ENCODE measurements at places on chromosomes 12 and 14.
A peak's percentile ranks its signal among the peaks of the same experiment; 100 is the strongest.

- no peak for DNase-seq
These were observed 196.1 kb upstream of the ABCD2 start for GRCh38 chr12:39815746-39816145.

DNA sequence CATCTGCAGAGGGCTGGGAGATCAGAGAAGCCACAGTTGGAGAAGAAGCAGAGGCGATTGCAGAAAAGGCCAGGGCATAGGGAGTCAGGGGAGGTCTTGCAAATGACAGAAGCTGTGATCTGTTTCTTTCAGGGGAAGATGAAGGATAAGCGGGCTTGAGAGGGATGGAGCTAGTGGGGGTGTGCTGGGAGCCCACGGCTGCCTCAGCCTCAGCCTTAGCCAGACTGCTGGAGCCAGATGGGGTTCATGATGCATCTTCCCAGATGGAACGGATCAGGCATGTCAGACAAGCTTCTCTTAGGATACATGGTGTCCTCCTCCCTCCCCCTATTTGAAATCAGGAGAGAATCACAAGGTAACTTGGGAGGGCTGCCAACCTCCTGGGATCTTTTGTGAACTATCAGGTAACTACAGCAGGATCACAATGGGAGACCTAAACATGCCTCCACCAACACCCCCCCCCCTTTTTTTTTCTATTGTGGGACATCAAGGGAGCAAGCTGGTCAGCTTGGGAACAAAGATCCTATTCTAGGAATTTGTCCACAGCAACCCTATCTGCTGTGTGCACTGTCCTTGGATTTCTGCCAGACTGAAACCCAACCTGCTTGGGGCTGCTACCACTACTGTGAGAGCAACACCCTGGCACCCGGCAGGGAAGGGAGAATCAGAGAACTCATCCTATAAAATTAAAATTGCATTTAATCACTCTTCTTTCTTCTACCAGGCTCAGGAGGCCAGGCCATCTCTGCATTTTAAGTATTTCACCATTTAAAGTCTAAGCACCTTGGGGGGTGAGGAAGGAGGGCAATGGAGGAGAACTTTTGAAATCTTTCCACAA, 10.7 kb upstream of the ATP2A2 start:
- no peak for DNase-seq

DNA sequence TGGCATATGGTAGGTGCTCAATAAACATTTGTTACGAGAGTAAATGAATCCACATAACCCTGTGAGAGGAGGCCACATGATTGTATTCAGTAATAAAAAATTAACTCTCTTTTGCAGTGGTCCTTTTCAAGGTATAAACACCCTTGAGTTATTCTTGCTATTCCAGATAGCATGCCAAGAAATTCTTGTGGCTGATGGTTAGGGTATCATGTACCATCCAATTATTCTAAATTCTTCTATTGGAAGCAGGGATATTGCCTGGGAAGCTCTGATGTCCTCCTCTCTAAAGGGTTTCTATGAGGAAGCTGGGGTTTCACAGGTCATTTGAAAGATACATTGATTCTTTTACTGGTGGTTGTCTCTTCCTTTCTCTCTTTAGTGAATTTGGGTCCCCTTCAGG, 10.1 kb downstream of the AKAP6 start:
- DNase-seq, result no peak

GRCh38 chr14:95452176-95452892, 64.1 kb downstream of the SYNE3 start:
- no peak for DNase-seq

DNA sequence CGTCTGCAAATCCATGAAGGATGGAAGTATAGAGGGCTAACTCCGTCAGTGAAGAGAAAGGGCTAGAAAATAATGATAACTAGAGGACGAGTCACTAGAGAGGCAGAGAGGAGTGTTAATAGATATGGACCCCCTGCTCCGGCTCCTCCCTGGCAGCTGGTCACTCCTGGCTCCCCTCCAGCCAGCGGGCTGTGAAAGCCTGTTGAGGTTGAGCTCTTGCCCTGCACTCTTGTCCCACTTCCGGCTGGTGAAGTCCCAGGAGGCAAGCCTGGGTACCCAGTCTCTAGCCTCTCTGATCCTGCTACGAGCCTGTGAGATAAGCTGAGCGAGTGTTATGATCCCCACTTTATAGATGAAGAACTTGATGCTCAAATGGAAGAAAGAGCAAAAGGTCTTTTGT, 90.3 kb downstream of the RFX4 start:
- no peak for DNase-seq

DNA sequence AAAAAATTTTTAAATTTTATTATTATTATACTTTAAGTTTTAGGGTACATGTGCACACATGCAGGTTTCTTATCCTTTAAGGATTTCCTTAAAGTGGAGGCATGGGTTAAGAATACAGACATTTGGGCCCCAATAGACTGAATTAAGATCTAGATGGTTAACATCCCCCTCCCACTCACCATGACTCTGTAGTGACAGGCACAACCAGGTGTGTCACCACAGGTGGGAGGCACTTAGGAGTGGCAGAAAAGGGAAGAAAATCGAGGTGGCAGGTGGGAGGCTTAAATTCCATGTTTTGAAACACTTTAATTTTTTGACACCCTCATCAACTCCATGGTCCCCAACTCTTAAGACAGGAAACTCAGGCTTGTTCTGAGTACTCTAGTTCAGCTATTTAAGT, 37.6 kb upstream of the GRIP1 start:
- DNase-seq, result no peak

- DNase-seq, result no peak
These were observed 31.7 kb upstream of the RASSF3 start for GRCh38 chr12:64578566-64578965.

DNA sequence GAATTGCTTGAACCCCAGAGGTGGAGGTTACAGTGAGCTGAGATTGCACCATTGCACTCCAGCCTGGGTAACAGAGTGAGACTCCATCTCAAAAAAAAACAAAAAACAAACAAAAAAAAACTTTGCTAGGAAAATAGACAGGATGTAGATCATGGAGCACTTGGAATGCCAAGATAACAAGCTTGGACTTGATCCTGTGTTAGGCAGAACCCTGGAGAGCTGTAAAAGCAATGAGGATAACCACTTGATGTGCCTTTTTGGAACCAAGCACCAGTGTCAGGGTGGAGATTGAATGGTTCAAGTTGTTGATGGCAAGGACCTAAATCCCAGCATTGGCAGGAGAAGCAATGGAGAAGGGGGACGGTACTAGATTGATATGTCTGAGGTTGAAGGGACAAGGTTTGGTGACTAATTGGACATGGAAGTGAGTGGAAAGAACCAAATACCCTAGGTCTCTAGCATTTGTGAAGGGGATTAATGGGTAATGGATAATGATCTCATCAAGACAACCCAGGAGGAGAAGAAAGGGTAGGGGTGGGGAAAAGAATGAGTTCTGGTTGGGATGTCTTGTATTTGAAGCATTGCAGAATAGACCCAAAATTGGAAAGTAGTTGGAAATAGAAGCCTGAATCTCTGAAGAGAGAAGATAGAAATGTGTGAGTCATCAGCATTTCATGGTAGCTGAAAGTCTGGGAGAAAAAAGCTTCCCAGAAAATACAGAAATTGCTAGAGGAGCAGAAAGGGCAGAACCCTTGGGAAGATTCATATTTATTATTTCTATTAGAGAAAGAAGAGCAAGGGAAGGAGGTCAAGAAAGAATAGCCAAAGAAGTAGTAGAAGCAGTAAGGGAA, 176.7 kb downstream of the NUAK1 start:
- DNase-seq, result no peak

DNA sequence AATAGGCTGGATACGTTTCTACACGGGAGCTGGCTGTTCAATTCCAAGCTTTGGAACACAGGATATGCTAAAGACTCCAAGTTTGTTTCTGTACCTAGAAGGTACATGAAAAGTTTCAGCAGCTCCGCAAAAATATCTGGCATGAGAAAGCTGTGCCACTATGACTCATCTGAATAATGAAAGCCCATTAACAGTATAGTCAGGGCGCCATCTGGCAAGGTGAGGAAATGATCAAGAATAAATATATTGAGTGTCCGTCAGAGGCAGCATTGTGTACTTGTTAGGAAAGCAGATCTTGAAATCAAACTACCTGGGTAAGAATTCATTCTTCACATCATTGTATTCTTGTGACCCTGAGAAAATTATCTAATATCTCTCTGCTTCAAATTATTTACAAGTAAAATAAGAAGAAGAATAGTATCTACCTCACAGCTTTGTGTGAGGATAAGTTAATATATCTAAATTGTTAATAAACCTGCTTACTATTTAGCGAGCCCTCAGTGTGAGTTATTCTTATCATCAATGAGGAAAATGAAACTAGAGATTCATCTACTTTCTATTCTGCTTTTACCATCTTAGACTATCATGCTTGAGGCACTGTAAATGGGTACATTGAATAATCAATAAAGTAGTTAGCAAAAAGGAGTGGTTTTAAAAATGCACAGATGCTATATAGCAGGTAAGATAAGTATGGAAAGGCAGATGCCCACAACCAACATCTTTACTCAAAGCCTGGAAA, 53.5 kb downstream of the FSCB start:
- DNase-seq, result no peak

DNA sequence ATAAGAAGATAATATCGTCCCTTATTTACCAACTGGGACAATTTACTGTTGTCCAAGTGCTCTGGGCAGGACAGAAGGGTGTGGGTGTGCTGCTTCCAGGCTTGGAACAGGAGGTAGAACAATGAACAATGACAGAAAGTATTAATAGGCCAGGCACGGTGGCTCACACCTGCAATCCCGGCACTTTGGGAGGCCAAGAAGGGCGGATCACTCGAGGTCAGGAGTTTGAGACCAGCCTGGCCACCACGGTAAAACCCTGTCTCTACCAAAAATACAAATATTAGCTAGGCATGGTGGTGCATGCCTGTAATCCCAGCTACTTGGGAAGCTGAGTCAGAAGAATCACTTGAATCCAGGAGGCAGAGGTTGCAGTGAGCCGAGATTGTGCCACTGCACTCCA, 2.5 kb downstream of the IFI27 start:
- no peak for DNase-seq

- peak; percentile 30 for DNase-seq
These were observed 10.5 kb downstream of the ARHGEF25 start for GRCh38 chr12:57621497-57622292.

GRCh38 chr12:111424793-111425251, 19.1 kb downstream of the SH2B3 start:
- DNase-seq, result no peak

- DNase-seq, result no peak
These were observed 24.3 kb downstream of the RASSF3 start for GRCh38 chr12:64634508-64635092.

GRCh38 chr12:128367961-128368360, 101.0 kb downstream of the TMEM132C start:
- DNase-seq, result no peak

- no peak for DNase-seq
These were observed 305.2 kb upstream of the FOXG1 start for GRCh38 chr14:28461389-28461788.

GRCh38 chr14:104370256-104370870, 209.2 kb upstream of the C14orf180 start:
- no peak for DNase-seq

GRCh38 chr14:50741567-50741966, 73.5 kb upstream of the SAV1 start:
- DNase-seq, result no peak

GRCh38 chr14:91409928-91410718, 7.5 kb downstream of the CCDC88C start:
- no peak for DNase-seq

DNA sequence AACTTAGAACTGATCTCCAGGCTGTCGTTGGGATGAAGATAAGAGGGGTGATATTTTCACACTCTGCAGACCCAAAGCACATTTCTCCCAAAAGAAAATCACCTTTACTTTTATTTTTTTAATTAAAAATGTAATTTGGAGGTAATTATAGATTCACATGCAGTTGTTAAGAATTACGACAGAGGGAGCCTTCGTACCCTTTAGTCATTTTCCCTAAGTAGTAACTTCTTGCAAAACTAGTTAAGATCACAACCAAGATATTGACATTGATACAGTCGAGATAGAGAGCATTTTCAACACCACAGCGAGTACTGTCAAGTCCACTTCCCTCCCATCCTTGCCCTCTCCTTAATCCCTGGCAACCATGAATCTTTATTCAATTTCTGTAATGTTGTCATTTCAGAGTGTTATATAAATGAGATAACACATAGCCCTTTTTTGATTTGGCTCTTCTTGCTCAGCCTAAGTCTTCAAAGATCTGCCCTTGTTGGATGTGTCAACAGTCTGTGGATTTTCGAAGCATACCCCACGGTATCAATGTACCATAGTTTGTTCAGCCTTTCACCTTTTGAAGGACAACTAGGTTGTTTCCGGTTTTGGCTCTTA, 39.6 kb downstream of the DNAH10 start:
- DNase-seq, result no peak

DNA sequence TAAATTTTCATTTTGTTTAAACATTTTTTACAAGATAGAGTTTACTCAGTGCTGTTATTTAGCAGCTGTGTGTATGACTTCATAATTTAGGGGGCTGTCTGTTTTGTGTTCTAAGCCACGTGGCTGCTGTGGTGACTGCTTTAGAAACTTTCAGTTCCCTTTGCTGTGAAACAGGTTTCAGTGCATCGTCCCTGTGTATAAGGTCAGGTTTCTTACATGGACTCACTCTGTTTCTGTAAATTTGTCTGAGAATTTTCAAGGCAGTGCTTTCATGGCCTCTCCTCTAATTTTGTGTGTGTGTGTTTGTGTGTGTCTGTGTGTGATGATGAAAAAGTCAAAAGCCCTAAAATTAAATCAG, 32.4 kb downstream of the BICD1 start:
- no peak for DNase-seq

DNA sequence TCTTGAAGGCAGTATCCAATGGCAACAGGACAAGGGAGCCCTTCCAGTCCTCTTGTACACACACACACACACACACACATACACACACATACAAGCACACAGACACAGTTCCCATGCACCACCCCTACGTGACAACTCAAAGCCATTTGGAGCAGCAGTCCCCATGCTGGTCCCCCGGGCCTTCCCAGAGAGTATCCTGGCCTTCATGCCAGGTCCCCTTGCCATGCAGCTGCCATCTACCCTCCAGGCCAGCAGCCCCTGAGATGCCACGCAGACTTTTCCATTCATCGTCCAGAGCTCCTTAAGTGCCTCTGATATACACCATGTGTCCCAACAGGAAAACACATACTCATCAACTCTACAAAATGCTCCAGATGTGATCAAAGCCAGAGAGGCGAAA, 159.5 kb downstream of the ANO2 start:
- DNase-seq, result no peak

GRCh38 chr12:70244409-70244808, 1.2 kb downstream of the CNOT2 start:
- DNase-seq, result no peak

- no peak for DNase-seq
These were observed 2.5 kb downstream of the PLEKHG3 start for GRCh38 chr14:64706593-64707193.

Measured in NCI-H187 (cell line).